ENCODE measurements at places on chromosomes 7 and 10.

- no peak for DNase-seq
Observed at GRCh38 chr10:124325633-124325914, 93.1 kb downstream of the OAT start.

DNA sequence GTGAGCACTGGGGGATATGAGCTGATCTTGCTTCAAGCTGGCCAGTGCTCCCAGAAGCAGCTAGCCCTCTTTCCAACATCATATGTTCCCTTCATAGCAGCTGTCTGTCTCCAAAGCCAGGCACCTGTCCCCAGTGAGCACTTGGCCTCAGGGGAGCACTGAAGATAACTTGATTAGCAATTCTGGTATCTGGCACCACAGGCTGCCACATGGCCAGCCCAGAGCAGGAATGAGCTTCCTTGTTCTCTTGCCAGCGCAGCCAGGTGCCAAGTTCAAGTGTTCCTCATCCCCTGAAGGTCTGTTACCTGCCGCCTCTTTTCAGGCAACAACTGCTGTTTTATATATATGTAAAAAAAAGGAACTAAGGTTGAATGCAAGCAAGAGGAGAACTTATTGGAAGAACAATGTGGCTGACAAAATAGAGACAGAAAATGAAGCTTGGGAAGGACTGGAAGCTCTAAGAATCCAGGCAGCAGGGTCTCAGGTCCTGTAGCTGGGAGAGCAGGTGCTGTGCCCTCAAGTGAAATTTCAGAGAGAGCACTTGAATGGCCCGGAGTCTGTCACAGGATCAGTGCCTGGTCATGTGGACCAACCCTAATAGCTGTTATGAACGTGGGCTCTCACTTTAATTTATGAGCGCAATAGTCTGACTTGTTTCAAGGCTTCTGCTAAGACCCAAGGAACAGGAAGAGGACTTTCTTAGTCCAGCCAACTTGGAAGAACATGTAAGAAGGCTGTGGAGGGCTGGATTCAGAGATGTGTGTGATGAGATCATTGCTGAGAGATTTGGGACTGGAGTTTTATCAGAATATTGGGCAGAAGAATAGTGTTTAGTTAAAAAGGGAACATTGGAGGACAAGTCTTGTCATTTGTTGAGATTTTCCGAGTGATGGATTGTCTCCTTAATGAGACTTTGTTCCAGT is 267.2 kb downstream of the GLRX3 start:
- DNase-seq: no peak

DNA sequence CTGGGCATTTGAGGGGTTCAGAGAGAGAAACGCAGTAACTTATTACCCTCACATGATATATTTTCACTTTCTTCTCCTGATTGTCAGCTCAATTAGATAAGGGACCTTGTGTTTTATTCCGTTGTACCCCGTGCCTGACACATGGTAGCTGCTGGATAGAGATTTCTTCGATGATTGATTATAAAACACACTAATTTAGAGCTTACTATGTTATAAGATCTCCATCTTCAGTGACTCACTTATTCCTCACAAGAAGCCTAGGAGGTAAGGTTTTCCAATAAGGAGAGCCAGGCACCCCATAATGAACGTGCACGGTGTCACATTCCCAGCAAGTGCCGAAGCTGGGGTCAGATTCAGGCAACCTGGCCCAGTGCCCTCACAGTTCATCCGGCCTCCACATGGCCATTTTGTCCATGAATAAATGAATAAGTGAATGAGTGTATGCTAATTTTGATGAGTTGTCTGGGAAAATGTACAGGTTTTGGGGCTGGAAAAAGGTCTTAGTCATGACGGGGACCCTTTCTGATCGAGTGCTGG is 138.1 kb upstream of the CDCA7L start:
- DNase-seq: no peak

- DNase-seq: no peak
Observed at GRCh38 chr10:59905731-59906416, 482 bp downstream of the CCDC6 start.

DNA sequence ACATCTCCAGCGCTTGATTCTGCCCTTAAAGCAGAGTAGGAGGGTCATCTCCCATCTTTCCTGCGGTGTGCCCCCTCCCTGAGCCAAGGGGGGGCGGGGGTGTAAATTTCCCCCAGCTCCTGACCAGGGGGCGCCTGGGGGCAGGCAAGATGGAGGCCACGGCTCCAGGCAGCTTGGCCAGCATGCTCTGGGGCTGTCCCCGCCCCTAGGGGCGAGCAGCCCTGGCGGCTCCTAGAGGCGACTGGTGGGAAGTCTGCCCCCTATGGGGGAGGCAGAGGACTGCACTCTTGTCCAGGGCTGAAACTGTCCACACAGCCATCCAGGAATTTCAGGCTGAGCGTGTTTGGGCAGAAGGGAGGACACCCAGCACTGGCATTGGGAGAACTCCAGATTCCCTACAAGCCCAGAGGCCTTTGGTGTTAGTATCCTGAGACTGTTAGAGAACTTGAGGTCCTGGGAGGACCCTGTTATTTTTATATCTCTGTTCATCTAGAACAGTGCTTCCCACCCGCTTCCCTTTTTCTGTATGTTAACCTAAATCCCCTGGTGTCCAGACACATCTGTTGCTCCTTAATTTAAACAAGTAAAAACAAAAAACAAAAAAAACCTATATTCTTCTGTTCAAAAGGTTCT is 4.6 kb downstream of the STRA8 start:
- DNase-seq: peak; percentile 62

DNA sequence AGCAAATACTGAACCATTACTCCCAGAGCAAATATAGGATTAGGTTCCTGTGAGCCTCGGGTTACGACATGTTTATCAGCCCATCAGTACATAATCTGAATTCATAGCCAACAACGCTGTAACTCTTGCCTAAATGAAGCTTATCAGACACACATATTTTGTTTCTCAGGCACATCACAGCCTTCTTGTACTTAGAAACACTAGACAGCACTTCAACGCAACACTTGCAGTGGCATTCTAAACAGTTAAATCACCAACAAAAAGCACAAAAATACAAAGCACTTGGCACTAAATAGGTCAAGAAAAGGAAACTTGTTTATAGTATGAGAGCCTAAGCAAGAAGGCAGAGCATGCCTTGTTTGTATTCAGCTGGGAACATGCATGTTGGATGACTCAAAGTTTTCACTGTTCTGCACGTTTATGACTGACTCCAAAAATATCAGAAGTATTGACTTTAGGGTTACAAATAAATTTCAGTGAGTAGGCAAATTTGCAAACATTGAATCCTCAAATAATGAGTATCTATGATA is 75.0 kb downstream of the VPS50 start:
- no peak for DNase-seq

DNA sequence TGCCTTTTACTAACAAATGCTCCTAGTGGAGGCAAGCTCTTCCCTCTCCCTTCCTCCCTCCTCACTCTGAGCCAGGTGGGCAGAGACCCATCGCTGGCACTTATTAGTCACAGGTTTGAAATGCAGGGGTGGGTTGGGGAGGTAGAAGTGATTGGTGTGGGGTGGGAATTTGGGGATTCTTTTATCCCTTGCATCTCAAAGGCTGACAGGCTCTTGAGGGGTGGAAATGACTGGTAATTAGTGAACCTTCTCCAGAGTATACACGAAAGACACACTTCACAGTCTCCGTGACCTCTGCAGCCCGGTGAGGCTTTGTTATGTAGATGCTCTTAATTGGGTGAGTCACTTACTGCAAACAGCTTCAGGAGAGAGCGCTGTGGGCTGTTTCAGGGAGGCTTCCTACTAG is 13.9 kb upstream of the LRMDA start:
- no peak for DNase-seq

DNA sequence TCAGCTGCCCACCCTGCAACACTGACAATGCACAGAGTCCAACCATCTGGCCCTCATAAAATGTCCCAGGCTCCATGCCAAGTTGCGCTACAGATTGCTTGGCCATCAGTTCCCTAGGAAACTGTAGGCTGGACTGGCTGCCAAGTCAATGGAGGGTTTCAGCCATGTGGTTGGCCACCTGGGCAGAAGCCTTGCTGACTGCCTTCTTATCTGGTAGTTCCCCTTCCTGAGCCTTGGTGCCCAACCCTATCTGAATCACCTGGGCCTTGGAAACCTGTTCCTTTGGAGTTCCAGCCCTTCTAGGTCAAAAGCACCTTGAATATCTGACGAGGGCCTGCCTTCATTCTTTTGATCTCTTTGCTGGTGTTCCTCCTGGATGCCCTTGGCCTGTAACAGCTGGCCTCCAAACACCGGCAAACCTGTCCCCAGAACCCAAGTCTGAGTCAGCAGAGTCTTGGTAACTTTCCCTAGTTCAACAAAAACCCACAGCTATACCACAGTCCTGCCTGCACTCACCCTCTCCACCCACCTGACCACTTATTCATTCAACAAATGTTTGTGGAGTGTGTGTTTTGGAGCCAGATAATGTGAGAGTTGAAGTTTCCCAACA is 37.4 kb upstream of the KDM7A start:
- no peak for DNase-seq

DNA sequence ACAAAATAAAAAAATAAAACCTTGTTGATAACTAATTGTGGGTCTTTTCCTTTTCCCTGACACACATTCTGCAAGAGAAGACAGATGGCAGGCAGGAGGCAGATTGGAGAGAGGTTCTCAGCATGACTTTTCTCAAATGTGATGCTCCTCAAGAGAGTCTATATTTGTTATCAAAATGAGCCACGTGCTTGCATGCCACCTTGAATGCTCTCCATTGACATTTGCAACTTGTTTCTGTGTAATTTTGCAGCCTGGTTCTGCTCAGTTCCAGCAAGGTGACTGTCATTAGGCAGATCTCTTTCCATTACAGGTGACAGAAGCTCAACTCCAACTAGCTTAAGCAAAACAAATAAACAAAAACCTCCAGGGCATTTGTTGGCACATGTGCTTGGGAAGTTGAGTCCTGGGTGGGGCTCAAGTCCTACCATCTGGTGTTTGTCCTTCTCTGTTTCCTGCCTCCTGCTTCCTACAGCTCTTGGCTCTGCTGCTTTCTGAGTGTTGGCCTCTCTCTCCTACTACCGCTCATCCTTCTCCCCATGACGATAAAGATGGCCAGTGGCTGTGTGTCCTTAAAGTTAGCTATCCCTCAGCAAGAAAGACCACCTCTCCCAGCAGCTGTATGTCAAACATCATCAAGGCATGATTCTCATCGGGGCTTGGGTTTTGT is 56.7 kb downstream of the GRK5 start:
- DNase-seq: no peak

DNA sequence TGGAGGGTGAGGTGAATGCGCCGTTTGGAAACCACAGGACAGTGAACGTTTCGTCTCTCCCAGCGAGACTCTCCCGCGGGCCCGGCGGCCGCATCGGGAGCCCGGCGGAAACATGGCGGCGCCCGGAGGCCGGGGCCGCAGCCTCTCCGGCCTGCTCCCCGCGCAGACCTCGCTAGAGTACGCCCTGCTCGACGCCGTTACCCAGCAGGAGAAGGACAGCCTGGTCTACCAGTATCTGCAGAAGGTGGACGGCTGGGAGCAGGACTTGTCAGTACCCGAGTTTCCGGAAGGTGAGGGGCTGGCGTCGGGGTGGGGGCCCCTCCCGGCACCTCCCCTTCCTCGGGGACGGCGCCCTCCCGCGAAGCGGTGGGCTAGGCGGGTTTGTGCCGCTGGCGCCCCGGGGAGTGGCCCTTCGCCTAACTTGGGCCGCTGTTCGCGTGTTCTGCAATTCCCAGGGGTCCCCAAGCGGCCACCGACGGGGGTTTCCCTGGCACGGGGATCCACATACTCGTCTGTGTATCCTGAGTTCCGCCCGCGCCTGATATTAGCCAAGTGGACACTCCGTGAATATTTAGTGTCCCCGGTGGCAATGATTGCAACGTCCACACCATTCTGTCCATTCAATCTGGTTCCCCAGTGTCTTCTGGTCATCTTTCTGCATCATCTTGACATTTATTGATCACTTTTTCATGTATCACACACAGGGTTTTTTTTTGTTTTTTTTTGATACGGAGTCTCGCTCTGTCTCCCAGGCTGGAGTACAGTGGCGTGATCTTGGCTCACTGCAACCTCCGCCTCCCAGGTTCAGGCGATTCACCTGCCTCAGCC is 514 bp downstream of the NHLRC2 start:
- DNase-seq: peak; percentile 36

GRCh38 chr10:27356738-27357137 is 116.1 kb upstream of the ACBD5 start:
- DNase-seq: no peak

DNA sequence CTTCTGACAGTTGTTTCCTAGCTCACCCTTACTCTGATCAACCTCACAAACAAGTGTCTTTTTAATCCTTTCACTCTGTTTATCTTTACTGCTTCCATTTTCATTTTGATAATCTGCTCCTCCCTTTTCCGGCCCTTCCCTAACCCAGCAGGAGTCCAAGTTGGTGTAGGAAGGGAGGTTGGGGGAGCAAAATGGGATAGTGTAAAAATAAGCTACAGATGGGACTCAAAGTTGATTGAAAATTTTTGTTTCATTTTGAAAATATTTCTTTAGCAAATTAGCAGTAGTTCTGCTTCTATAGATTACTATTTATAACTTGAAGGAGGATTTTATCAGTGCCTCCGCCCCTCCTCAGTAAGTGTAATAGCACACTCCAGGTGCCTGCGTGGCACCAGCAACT is 112.0 kb downstream of the WNT2 start:
- no peak for DNase-seq

- no peak for DNase-seq
Observed at GRCh38 chr7:50824882-50825281, 42.2 kb upstream of the GRB10 start.

GRCh38 chr7:30116771-30117170 is 18.0 kb upstream of the MTURN start:
- no peak for DNase-seq

GRCh38 chr10:101000915-101001658 is 1.5 kb downstream of the LZTS2 start:
- DNase-seq: no peak

GRCh38 chr7:44898039-44898438 is 12.7 kb upstream of the PURB start:
- no peak for DNase-seq

DNA sequence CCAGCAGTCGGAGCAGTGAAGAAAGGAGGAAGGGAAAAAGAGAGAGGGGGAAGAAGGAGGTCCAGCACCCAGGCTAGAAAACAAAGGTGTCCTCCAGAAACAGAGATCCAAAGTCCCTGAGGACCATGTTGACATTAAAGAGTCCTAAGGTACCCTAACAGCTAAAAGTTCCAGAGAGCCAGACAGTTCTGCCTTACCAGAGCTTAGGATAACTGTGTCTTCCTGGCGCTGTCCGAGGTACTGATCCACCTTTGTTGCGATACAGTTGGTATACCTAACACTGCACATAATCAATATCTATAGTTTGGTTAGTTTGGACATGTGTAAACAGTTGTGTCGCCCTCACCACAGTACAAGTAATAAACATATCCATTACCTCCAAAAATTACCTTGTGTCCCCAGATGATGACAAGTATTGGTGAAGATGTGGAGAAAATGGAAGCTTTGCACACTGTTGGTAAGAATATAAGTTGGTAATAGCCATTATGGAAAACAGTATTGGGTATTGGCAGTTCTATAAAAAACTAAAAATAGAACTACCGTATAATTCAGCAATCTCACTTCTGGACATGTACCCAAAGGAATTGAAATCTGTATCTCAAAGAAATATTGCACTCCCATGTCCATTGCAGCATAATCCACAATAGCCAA is 59.8 kb downstream of the GRID1 start:
- peak; percentile 31 for DNase-seq

- DNase-seq: peak; percentile 68
Observed at GRCh38 chr10:79292891-79293746, 54.1 kb upstream of the PPIF start.
